ENCODE measurements at places on chromosomes 1 and 21.

DNA sequence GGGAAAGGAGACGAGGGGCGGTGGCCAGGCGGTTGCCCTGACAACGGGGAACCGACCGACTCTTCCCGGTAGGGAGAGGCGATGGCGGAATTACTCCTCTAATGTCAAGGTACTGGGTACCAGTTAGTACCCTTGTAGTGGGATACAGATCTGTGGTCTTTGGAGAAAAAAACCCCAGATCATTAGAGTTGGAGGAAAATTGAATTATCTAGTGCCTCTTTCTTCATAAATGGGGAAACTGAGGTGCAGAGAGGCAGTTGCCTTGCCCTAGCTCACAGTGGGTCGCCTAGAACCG, 545 bp upstream of the PEF1 start:
- no peak for DNase-seq

- no peak for DNase-seq
Measured at GRCh38 chr1:168135921-168136708, 615 bp downstream of the GPR161 start.

- no peak for DNase-seq
Measured at GRCh38 chr1:236848274-236848923, 53.3 kb downstream of the MTR start.

GRCh38 chr1:59560807-59561450, 253.8 kb upstream of the HOOK1 start:
- no peak for DNase-seq

GRCh38 chr21:40534886-40535285, 312.1 kb downstream of the DSCAM start:
- no peak for DNase-seq

- no peak for DNase-seq
Measured at GRCh38 chr1:220800262-220800661, 13.5 kb downstream of the MTARC1 start.

Measured in activated CD8-positive, alpha-beta memory T cell treated with anti-CD3 and anti-CD28 coated beads for 1 hour (primary cell).